Activated naive CD8-positive, alpha-beta T cell treated with anti-CD3 and anti-CD28 coated beads, Interleukin-2, amount 10 ng/mL, durations not matched to agents 7 days and 5 days (primary cell): ENCODE measurements at places on chromosomes 6 and 20. TPM values are rescaled to one million over a fixed set of nuclear protein-coding genes. Genes with fewer than 3 reads are reported as not detected.

DNA sequence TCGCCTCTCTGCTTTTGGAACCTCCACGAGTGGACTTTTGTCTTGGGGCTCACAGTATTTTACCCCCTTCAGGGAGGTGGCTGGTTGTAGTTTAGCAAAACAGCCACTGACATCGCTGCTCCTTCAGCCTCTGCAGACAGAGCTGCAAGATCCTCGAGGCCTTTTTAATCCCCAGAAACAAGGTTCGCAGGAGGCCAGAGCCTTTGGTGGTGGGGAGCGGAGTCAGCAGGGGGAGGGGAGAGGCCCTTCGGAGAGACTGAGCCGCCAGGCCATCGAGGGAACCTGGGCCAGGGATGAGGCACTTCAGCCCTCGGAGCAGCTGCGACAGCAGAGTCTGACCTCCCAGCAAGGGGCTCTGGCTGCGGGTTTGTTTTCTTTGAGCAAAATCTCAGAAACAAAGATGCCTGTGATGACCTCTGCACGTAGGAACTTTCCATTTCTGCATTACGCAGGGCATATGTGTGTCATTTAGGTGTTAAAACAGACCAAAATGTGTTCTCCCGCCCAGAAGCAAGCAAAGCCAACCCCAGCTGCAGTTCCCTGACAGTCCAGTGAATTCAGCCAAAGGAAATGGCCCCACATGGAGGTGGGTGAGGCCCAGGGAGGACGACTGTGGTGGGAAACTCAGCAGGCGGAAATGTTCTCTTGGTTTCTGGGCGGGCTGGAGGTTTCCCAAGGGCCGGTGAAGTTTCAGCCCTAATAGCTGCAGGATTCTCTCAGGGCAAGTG is 171.2 kb upstream of the SULF2 start:
- no peak for DNase-seq

- no peak for DNase-seq
Measured at GRCh38 chr6:85124472-85125354, 325.2 kb upstream of the NT5E start.

GRCh38 chr6:131765081-131765803 is 42.6 kb upstream of the ENPP1 start:
- no peak for DNase-seq

DNA sequence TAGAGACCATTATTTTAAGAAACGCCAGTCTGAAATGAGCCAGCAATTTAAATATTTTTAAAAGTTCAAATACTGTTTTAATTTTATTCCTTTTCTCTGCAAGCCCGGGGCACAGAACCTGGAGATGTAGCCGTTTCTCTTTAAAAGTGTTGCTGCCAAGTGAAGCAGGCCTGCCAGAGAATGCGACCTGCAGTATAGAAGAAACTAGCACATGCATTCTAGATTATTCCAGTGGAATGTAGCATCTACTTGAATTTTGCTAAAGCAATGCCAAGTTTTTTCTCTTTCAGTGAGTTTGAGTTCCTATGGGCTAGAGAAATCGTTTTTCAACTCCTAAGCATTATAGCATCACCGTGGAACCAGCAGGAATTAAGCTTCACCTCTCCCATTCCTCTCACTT is 101.3 kb downstream of the QRSL1 start:
- DNase-seq: no peak

- DNase-seq: no peak
Measured at GRCh38 chr6:8240301-8240700, 138.0 kb upstream of the EEF1E1 start.

DNA sequence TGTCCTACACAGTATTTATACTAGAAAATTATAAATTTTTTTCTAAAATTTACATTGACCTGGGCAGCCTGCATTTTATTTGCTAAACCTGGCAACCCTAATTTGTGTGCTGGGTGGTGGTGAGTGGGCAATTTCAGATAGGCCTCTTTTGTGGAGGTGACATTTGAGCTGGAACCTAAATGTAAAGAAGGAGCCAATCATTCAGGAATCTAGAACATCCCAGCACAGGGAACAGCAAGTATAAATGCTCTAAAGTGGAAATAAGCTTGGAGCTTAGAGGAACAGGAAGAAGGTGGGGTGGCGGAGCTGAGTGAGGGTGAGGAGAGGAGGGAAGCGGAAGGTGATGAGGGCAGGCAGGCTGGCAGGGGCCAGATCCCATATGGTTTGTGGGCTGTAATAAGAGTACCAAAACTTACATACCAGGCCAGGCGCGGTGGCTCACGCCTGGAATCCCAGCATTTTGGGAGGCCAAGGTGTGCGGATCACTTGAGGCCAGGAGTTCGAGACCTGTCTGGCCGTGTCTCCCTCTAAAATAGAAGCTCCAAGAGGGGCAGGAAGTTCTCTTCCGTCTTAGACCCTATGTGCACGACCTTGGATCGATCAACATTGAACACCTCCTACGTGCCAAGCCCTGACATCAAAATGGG is 549 bp upstream of the CSE1L start:
- DNase-seq: no peak

- no peak for DNase-seq
Measured at GRCh38 chr6:144055121-144055931, 40.0 kb downstream of the SF3B5 start.

DNA sequence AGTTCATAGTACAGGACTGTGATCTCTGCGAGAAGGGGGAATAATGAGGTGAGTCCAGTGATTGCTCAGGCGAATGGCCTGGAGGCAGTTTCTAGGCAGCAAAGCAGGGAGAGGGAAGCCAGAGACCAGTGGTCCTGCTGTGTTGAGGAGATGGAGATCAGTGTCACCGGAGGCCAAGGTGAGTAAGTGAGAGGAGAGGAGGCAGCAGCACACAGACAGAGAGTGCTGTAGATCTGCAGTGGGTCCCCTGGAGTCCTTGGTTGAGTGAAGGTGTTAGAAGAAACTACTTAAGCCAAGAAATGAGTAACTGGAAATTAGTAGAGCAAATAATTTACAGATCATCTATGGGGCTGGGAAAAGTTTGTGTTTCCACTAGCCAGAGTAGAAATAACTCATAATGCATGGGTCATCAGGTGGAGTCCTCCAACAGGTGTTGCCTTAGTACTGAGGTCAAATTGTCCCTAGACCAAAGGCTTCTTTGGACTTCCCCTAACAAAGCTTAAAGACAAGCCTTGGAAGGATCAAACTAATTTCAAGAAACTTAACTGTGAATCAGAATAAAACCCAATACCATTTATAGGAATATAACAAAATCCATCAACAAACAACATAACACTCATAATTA is 13.6 kb downstream of the HEBP2 start:
- no peak for DNase-seq

DNA sequence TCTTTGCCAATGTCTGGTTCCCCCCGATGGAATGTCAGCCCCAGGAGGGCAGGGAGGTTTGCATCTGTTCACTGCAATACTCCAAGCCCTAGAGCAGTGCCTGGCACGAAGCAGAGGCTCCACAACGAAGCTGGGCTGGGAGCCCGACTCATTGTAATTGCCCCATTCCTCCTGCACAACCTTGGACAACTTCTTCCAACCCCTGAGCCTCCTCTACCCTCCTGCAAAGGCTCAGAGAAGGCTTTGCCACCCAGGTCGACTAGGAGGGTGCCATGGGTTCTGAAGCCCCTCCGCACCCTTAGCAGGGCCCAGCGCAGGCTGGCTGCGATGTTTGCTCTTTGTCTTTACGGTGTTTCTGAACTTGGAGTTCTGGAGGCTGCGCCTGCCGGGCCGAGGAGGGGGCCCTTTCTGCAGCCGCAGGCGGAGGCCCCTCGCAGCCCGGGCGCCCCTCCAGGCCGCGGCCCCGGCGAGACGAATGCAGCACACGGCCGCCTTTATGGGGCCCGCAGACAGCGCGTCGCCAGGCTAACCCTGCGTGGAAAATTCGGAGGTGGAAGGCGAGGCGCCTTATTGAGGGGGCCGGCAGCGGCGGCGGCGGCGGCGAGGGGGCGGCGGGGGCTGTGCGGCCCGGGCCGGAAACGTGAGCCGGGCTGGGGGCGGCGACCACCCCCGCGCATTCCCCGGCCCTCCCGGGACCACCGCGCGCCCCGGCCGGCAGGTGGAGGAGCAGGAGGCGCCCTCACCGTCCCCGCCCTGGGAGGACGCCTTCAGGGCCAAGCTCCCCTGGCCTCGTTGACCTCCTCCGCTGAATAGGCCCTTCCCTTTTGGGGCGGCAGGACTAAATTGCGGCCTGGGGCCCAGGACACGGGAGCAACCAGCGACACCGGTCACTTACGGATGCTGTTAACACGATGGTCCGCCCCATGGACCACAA is 27.0 kb downstream of the SNAI1 start:
- DNase-seq: no peak

DNA sequence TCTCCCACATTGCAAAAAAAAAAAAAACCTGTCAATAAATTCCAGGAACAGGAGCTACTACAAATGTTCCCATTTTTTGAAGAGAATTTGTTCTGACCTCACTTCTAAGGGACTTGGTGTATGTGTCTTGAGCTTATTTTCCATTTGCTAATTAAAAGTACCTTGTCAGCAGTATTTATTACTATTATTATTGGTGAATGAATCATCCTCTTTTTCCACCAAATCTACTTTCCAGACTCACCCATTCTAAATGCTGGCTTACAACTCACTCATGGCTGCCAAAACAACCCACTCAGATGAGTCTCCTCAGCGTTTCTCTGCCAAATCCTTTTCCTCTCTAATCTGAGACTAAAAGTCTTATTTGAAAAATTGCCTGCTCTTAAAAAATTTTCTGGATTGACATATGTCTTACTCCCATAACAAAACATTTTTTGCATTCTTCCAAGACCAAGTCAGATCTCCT is 33.2 kb upstream of the TASP1 start:
- no peak for DNase-seq

DNA sequence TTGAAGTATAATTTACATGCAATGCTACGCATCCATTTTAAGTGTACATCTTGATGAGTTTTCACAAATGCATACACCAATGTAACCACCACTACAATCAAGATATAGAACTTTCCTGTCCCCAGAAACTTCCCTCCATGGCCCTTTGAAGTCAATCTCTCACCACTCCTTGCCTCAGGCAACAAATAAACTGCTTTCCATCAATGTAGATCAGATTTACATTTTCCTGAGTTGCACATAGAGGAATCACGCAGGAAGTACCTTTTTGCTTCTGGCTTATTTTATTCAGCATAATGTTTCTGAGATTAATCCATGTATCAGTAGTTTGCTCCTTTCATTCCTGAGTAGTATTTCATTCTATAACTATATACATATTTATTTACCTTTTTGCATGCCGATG is 59.6 kb upstream of the NNAT start:
- DNase-seq: no peak

- no peak for DNase-seq
Measured at GRCh38 chr20:46638134-46638897, 12.9 kb downstream of the SLC13A3 start.

GRCh38 chr20:38857703-38858102 is 52.2 kb downstream of the PPP1R16B start:
- no peak for DNase-seq

- DNase-seq: no peak
Measured at GRCh38 chr20:10647471-10647870, 26.3 kb downstream of the JAG1 start.

GRCh38 chr20:15921930-15922329 is 651.3 kb downstream of the KIF16B start:
- DNase-seq: no peak

GRCh38 chr6:146898069-146898887 is 299.5 kb downstream of the ADGB start:
- no peak for DNase-seq

GRCh38 chr6:90230548-90231215 is 66.0 kb downstream of the BACH2 start:
- no peak for DNase-seq

DNA sequence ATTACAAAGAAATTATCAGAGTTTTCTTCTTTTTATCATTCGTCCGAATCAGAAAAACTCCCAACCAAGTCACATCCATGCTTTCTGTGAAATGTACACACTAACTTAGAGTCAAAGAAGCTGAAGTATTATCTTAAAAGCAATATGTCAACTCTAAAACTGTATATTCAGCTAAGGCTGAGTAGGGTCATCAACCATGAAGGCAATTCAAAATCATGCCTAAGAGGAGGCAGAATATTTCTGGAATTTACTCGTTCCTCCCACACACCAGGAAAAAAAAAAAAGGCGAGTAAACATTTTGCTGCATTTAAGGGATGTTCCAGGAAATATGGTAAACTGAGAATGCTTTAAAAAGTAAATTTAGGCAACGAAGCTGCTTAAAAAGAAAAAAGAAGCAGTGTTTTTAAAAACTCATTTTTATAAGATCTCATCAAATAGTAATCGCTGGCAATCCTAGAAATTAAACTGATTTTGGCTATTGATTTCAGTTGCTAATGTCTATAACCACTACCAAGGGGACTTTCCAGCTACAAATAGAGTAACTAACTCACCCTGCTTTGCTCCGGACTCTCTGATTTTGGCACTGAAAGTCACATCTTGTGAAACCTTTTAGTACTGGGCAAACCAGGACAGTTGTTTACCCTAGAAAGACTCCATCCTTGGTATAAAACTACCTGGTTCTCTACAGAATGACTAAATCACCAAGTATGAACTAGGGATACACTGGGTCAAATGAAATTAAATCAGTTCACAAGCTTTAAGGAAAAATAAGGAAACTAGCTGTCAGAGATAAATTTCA is 82.8 kb downstream of the MBOAT1 start:
- DNase-seq: no peak

- no peak for DNase-seq
Measured at GRCh38 chr20:32670773-32671455, 2.8 kb downstream of the C20orf203 start.

- DNase-seq: no peak
Measured at GRCh38 chr20:41334036-41334435, 6.6 kb upstream of the LPIN3 start.

DNA sequence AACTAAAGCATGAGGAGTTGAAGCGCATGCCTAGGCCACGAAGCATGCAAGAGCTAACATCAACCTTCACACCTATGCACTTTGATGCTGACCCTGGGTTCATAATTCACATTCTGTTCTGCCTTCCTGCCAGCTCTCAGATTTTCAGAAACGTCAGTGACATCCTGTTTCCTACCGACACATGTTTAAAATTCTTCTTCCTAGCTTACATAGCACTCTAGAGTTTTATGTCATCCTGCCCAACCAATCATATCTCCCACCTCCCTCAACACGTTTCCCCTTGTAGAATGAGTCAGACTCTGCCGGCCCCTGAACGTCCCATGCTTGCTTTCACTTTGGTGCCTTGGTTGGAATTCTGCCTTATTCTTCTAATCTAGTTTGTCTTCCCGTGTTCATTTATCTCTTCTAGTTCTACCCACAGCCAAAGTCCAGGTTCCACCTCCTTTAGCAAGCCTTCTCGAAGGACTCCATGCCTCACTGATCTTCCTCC is 97.2 kb upstream of the MAP7 start:
- no peak for DNase-seq

GRCh38 chr6:131226459-131227157 is 91.3 kb downstream of the AKAP7 start:
- DNase-seq: no peak

- DNase-seq: no peak
Measured at GRCh38 chr6:136809091-136809860, 13.1 kb upstream of the PEX7 start.

The HLA-C gene
- 1,328 TPM for total RNA-seq

The MOG gene
- not detected for total RNA-seq

The SLC32A1 gene
- not detected for total RNA-seq

The ADAM33 gene
- not detected for total RNA-seq

The KHDRBS2 gene
- not detected for total RNA-seq

The CST7 gene
- total RNA-seq: 92.4 TPM

The CALHM6 gene
- 23.2 TPM for total RNA-seq

The OPRL1 gene
- total RNA-seq: 2.6 TPM

The PMEPA1 gene
- 5.0 TPM for total RNA-seq

The ZNF311 gene
- 0.47 TPM for total RNA-seq
